ENCODE measurements at places on chromosomes 1 and 21.

GRCh38 chr1:9071554-9072235 lies 2.3 kb upstream of the SLC2A5 start:
- no peak for DNase-seq

DNA sequence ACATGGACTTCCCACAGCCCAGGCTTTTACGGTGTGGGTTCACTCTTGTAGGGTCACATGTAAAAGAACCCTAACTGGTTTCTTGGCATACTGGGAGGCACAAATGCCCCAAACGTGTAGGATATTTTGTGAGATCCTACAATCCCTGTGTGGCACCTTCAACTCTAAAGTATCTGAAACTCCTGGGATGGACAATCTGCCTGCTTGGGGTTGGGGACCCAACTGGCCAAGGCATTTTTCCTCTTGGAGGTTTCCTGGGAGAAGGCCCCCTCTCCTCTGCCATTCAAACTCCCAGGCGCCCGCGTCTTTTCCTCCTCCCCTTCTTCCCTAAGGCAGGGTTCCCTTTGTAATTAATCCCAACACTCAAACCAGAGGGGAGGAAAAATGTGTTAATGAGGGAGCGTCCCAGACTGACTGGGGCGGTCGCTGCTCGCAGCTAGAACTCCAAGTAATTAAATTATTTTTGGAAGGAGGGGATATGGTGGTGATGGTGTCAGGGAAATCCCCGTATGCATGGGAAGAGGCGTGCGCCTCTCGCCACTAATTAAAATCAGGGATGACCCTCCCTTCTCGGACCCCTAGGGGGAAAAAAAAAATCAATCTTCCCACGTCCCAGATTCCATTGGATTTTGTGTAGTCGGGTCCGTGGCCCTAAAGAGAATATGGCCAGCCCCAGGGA lies 681 bp upstream of the VANGL2 start:
- no peak for DNase-seq

DNA sequence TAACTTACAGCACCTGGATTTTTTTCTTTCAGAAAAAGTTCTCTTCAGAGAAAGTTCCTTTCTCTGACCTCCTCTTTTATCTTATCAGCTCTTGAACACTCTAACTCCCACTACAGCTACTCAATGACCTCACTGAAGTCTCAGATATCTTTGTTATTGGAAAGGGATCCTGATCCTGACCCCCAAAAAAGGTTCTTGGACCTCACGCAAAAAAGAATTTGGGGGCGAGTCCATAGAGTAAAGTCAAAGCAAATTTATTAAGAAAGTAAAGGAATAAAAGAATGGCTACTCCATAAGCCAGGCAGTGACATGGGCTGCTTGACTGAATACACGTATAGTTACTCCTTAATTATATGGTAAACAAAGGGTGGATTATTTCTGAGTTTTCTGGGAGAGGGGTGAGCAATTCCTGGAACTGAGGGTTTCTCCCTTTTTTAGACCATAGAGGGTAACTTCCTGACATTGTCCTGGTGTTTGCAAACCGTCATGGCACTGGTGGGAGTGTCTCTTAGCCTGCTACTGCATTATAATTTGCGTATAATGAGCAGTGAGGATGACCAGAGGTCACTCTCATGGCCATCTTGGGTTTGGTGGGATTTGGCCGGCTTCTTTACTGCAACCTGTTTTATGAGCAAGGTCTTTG lies 44.2 kb downstream of the WDR64 start:
- no peak for DNase-seq

GRCh38 chr1:197302775-197303174 lies 34.7 kb downstream of the CRB1 start:
- no peak for DNase-seq

- DNase-seq: no peak
These were observed 12.2 kb upstream of the CCDC27 start for GRCh38 chr1:3740042-3740441.

DNA sequence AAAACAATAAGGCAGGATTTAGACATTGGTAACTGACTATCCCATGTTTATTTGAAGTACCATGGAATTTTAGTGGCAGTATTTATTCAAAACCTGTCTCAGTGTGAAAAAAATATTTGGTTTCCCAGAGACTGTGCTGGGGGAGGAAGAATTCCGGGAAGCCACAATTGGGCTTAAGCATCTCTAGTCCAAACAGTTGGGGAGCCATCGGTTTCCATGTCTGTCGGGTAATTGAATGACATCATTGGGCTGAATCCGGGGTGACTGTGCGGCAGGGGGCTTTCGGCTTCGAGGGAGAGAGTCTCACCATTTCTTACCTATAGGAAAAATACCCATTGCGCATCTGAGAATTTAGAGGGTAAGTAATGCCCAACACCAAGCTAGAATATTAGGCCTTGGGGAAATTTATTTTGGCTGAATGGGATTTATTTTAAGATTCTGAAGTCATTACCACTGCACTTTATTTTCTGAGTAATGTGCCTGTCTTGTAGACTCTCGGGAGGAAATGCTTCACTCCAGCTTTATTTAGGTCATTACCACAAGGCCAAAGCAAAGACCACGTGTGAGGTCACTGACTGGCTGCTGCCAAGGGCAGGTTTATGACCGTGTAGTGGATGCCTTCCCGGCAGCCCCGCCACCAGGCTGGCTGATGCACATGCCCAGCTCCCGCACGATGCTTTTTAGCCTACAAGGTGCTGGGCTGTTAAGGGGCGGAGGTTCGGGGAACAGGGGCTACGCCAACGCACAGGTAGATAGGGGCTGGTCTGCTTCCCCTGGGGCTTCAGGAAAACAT lies 23.1 kb upstream of the UMODL1 start:
- no peak for DNase-seq

DNA sequence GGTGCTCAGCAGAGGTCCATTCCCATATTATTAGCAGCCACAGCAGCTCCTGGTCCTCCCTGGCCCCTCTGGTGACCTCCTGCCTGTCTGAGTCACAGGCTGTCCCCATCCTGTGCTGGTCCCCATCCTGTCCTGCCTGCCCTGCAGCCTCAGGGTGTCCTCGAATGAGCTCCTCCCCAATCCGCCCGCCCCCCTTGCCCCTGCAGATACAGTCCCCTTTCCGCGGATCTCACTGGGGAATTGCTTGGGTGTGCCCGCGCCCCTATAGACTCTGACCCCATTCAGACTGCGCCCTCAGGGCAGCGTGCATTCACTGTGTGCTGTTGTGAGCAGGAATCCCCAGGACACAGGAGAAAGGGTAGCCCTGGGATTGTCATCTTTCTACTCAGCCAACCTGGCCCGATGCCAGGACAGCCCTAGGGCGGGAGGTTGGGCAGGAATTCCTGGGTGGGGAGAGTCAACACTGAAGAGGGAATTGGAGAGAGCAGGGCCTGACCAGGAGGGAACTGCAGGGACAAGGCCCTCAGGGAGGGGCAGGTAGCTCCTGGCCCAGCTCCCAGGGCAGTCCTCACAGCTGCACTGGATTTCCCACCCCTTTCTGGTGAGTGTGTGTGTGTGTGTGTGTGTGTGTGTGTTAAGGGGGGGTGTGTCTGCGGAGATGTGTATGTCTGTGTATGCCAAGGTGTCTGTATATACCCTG lies 1.1 kb upstream of the GUCA2A start:
- peak; percentile 22 for DNase-seq

DNA sequence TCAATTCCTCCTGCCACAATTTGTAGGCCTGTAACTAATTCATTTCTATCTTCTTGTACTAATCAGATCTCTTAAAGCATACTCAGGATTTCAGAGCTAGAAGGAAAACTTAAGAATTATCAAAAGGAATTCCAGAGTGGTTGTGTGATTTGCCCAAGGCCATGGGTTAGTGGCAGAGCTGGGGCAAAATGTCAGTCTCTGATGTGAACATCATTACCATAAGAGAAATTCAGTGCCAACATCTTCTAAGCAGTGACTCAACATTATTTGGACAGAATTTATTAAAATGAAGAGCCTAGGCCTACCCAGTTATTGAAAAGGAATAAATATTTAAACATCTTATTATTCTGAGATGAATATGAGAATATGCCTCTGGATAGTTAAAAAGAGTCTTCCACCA lies 14.5 kb downstream of the ST6GALNAC5 start:
- no peak for DNase-seq

DNA sequence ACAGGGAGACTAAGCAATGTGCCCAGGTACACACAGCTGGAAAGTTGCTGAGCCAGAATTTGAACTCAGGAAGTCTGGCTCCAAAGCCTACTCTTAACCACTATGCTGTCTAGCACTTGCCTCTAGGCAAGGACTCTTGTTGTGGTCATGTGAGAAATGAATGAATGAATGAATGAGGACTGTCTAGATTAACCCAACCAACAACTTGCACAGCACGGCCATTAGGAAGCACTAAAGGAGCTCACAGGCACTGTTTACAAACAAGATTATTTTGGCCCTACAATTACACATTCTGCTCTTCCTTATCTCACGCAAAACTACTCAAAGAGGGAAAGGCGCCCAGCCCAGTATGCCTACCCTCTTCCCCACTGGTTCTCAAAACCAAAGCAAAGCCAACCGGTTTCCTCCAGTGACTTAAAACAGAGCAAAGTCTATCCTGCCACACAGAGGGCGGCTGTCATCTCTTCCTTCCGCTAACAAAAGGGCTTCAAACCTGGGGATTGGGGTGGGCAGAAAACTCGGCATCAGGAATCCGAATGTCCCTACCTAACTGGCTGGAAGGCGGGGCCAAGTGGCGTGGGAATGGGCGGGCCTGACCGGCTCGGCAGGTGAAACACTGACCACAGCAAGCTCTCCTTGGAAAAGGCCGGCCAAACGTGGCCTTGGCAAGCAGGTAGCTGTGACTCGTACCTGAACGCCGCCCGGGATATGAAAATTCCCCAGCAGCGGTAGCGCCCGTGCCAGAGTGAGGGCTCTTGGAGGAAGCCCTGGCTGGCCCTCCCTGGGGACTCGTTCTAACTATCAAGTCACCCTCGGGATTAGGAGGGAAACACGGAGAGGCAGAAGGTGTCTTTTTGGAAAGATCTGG lies 948 bp downstream of the STK40 start:
- DNase-seq: peak; percentile 91

- no peak for DNase-seq
These were observed 7.3 kb downstream of the PLEKHO1 start for GRCh38 chr1:150156868-150157603.

DNA sequence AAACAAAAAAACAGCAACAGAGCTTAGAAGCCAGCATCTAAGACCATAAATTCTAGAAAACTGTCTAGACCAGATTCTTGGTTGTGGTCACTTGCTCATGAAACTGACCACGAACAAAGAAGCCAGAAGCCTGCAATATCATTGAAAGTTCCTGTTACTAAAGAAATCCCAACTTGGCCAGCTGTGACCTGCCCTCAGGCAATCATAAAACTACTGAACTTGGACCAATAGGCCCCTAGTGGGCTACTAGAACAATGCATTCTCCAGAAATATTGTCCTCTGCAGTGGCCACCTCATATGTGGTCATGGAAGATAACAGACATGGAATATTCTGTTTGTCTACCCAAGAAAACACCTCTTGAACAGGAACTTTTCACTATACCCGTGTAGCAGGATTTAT lies 87.7 kb downstream of the SPATA17 start:
- DNase-seq: no peak

DNA sequence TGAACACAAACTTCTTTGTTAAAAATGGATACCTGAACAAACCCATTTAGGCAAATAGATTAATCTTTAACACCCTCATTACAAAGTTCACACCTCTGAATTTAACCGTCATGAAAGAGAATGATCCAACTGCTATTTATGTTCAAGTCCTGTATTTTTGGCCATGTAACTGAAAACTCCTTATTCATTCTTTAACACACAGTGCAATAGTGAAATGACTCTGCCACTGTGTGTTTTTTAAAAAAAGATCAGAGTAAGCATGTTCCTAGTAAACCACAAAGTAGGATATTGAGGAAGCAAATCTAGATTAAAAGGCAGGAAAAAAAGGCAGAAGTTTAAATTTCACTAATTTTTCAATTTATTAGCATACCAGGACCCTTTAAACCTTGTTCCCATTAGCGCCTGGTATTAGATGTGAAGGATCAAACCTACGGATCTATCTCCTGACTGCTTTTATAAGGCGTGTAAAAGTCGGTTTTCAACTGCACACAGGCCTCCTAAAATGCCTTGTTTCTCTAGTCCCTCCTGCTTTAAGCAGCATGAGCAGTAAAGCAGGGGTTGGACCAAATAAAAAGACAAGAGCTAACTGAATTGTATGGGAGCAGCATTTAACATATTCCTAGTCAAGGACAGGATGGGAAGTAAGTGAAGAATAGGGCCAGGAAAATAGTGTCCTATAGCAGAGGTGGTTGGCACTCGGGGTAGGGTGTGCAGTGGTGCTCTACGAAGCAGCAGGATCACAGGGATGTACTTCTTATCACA lies 33.4 kb downstream of the NUCKS1 start:
- DNase-seq: no peak

GRCh38 chr1:235265900-235266299 lies 62.1 kb downstream of the ARID4B start:
- DNase-seq: no peak

DNA sequence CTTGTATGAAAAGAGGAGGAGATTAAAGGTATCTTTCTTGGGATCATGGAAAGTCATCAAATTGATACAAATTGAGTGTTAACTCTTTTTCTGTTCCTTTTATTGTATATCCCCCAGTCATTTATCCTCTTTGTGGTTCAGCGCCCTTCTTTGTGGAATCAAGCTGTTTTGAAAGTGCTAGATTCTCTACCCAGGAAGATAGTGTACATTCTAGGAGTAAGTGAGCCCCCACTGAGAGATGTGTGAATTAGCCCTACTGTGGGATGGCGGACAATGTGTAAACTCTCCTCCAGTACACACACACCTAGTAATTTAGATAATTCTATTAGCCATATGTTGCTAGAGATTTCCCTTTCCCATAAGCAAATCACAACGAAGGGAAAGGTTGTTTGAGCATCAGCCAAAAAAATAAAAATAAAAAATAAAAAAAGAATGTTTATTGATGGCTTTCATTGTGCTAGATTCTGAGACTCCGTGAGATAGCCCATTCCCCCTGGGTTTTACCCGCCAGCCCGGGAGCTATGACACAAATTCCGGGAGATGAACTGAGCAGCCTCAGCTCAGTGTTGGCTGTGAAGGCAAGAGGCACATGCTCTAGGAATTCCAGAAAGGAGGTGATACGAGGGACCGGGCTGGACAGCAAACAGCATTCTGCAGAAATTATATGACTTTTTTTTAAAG lies 378.4 kb upstream of the RUNX1 start:
- no peak for DNase-seq

GRCh38 chr1:30816211-30817076 lies 58.9 kb upstream of the LAPTM5 start:
- DNase-seq: no peak

- DNase-seq: no peak
These were observed 62.0 kb downstream of the MRPS6 start for GRCh38 chr21:34135330-34135729.

DNA sequence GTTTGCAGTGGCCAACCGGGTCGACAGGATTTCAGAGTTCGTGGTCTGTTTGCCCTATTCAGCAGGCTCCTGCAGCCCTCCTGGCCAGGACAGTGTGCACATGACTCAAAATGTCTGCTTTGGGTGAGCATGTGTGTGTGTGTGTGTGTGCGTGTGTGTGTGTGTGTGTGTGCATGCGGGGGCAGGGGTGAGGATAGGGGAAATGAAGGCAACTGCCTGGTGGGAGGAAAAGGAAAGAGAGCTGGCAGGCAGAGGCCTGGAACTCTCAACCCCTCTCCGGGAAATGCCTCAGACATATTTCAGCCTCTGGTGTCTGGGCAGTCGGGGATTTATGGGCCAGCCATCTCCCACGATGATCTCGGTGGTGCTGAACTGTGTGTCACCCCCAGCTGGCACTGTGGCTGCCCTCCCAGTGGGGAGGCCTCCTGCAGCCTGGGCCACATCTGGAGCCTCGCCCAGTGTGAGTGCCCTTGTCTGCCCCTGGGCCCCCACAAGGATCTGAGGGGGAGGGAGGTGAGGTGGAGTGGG lies 15.2 kb downstream of the CDCP2 start:
- DNase-seq: no peak
